ENCODE measurements at places on chromosomes 12 and 14.
A peak's percentile ranks its signal among the peaks of the same experiment; 100 is the strongest.

DNA sequence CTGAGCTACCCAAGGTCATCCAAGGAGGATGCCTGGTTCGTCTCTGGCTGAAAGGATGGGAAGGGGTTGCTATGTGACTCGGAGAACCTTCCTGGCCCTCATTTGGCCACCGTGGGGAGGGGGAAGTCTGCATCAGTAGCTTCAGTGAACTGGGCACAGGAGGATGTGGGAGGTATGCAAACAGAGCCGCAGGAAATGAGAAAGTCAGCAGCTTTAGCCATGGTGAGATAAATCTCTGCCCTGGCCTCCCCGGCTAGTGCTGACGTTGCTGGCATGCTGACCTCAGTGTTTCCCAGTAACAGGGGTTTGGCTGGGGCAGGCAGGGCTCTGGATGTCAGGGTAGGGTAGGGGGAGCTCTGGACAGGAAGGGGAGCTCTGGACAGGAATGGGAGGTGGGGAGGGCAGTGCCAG, 2.3 kb upstream of the CEBPE start:
- no peak for DNase-seq

- no peak for DNase-seq
Observed at GRCh38 chr12:78209846-78210505, 379.3 kb downstream of the NAV3 start.

DNA sequence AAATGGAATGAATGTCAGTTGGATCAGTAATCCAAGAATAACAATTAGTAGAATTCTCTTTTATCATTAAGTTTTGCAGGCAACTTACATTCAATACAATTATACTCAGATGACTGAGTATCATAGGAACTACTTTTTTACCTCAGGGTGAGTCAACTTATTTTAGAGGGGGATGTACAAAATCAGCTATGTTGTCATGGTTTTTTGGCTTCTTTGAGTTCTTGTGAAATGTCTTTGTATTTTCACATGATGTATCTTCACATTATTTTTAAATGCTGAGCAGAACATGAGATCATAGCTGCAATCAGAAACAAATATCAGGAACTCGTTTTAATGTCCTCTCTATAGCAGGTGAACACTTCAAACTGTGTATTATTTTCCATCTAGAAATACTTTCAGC, 65.3 kb upstream of the PTPRR start:
- DNase-seq = no peak

GRCh38 chr14:98594156-98594555, 677.8 kb downstream of the BCL11B start:
- no peak for DNase-seq

DNA sequence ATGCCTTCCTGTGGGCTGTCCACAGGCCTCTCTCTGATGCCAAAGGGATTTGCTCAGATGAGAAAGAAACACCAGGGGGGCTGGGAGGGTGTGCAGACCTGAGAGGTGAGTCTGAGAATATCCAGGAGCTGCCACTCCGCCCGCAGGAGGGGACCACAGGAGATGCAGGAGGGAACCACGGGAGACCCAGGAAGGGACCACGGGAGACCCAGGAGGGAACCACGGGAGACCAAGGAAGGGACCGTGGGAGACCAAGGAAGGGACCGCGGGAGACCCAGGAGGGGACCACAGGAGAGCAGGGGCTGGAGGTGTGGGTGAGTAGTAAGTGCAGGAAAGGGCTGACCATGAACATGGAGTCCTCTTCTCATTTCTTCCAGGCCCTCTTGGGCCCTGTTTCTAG, 74.6 kb upstream of the SFSWAP start:
- DNase-seq = no peak

GRCh38 chr14:64812412-64812811, 67.3 kb downstream of the SPTB start:
- no peak for DNase-seq

GRCh38 chr12:104294927-104295668, 8.4 kb upstream of the EID3 start:
- no peak for DNase-seq

GRCh38 chr12:62009445-62009844, 250.8 kb upstream of the USP15 start:
- DNase-seq = no peak

- DNase-seq = no peak
Observed at GRCh38 chr12:122067548-122067947, 11.0 kb upstream of the MLXIP start.

DNA sequence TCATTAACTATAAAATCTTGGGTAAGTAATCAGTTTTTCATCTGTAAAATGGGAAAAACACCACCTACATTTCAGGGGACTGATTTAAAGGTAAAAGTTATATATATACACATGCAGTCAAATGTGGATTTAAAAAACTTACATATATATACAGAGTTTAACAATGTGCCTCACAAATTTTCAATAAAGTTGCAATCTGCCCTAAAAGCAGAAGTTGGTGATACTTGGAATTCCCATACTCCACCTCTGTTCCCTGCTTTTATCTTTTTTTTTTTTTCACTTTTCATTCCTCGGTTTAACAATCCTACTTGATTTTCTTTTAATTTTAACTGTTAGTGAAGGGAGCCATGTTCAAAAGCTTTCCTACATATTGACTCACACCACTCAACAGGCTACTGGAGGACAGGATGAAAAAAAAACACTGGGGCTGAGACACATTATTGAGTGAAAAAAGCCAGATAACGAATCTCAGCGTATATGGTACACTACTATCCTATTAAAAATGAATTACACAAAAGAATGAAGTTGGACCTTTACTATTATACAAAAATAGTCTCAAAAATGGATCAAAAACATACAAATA, 24.3 kb downstream of the SPPL3 start:
- DNase-seq = no peak

GRCh38 chr12:131732996-131733615, 22.2 kb downstream of the SFSWAP start:
- no peak for DNase-seq

- DNase-seq = peak; percentile 44
Observed at GRCh38 chr12:132710043-132710404, 618 bp upstream of the PGAM5 start.

DNA sequence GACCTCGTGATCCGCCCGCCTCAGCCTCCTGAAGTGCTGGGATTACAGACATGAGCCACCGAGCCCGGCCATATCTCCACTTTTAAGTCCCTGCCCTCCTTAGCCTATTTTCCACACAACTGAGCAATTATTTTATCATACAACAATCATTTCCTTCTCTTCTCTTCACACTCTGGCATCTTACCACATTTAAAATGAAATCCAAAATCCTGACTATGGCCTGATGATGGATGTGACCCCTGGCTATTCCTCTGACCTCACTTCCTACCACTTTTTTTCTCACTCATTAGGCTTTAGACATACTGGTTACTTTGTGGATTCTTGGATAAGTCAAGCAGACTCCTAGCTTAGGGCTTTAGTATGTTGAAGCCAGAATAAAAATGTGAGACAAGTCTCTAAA, 21.9 kb upstream of the EID3 start:
- DNase-seq = no peak

DNA sequence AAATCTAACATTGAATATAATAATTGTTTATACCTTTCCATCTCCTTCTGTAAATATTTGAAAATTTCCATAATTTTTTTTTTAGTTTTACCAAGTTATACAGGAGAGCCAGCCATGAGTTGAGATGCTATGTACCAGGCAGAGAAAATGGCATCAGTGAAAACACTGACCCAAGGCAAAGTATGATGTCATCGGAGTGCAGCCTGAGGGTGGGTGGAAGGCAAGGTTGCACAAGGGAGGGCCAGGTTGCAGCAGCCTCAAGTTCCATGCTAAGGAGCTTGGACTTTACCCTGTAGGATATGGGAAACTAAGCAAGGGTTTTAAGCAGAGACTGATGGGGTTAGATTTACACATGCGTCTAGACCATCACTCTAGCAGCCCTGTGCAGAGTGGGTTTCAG, 441.1 kb downstream of the BCAT1 start:
- DNase-seq = no peak

GRCh38 chr12:106181401-106182114, 42.8 kb upstream of the NUAK1 start:
- no peak for DNase-seq

GRCh38 chr12:44497044-44497443, 379.1 kb downstream of the NELL2 start:
- DNase-seq = peak; percentile 5

- no peak for DNase-seq
Observed at GRCh38 chr14:75439989-75440388, 12.2 kb downstream of the JDP2 start.

- DNase-seq = no peak
Observed at GRCh38 chr14:76940021-76940760, 88.3 kb downstream of the IRF2BPL start.

GRCh38 chr12:53324113-53324778, 2.8 kb upstream of the AAAS start:
- DNase-seq = peak; percentile 82

- peak; percentile 95 for DNase-seq
Observed at GRCh38 chr12:19712041-19712440, 272.7 kb downstream of the AEBP2 start.

DNA sequence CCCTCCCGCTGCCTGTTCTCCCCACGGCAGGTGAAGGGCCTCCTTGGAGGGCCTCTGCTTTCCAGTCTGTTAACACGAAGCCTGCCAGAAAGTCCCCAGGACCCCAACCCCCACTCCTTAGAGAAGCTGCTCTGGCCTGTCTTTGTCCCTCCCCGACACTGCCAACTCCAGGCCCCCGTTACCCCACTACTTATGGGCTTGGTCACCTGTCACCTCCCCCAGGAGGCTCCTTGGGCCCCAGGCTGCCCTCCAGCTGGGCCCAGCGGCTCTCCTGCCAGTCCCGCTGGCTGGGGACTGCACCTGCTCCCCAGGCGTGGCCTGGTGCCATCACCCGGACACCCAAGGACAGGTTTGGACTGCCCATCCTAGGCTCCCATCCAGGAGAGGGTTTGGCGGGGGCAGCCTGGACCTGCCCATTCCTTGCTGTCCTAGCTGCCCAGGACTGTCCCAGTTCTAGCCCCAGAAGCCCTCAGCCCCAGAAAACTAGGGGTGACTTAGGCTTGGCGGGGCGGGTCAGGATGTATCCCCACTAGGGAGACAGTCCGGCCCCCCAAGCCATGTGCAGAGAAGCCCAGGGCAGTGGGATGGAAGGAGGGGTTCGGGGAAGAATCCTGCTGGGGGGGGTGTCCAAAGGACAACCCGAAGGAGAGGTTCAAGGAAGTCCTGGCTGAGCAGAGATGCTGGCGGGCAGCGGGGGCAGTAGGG, 155.7 kb upstream of the C14orf180 start:
- DNase-seq = no peak

- DNase-seq = no peak
Observed at GRCh38 chr12:32091696-32092095, 15.0 kb upstream of the BICD1 start.

DNA sequence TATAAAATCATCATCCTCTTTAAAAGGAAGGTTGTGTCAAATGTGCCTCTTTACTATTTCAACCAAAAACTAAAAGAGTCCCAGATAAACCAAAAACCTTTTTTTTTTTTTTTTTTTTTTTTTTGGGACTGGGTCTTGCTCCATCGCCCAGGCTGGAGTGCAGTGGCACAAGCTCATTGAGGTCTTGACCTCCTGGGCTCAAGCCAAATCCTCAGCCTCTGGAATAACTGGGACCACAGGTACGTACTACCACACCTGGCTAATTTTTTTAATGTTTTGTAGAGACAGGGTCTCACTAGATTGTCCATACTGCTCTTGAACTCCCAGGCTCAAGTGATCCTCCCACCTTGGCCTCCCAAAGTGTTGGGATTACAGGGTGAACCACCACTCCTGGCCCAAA, 16.4 kb upstream of the SELPLG start:
- DNase-seq = no peak

DNA sequence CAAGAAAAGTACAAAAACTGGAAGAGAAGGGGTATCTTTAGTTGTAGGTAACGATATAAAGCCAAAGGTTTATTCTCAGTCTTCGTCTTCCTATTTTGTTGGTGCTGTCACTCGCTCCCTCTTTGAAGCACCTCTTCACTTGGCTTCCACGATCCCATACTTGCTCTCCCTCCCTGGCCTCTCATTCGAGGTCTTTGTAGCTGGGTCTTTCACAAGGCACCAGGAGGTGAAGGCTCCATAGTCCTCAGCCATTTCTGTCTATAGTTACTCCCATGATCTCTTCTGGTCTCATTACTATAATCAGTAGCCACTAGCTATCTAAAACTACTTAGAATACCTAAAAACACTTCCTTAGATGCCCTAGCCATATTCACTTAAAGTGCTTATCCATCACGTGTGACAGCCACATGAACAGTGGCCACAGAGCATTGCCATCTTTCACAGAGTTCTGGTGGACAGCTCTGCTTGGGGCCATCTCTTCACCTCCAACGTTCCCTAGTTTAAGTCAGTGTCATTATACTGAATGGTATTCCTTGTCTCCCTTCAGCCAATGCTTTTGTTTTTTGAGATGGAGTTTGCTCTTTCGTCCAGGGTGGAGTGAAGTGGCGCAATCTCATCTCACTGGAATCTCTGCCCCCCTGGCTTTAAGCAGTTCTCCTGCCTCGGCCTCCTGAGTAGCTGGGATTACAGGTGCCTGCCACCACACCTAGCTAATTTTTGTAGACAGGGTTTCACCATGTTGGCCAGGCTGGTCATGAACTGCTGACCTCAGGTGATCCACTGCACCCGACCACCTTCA, 57.1 kb downstream of the ATP2A2 start:
- DNase-seq = no peak
